ENCODE measurements at places on chromosomes 16 and 17.

GRCh38 chr16:67645397-67646121 is 615 bp downstream of the CARMIL2 start:
- DNase-seq = no peak

DNA sequence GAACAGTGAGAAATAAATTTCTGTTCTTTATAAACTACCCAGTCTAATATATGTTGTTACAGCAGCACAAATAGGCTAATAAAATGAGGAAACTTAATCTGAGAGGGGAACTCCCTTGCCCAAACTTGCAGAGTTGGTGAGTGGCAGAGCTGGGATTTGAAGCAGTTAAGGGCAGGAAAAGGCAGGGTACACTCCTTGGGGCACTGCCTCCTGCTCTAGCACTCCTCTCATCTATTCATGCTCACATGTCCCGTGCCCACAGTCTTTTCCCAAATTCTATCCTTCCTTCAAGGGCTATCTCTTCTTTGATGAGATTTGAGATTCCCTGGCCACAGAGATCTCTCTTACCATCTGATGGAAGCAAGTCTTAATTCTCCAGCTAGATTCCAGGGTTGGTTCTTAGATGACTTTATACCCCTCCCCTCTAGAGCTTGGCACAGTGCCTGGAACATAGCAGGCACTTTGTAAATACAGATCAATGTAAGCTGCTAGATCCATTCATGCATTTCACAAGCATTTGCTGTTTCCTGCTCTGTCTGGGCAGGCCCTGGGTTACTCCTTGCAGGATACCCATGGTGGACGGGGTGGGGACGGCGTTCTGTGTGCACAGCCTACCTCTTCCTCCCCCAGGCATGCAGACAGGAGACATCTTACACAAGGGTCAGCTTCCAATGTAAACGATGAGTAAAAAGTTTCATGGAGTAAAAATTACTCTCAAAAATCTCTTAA is 39.2 kb upstream of the ABCC12 start:
- DNase-seq = no peak

DNA sequence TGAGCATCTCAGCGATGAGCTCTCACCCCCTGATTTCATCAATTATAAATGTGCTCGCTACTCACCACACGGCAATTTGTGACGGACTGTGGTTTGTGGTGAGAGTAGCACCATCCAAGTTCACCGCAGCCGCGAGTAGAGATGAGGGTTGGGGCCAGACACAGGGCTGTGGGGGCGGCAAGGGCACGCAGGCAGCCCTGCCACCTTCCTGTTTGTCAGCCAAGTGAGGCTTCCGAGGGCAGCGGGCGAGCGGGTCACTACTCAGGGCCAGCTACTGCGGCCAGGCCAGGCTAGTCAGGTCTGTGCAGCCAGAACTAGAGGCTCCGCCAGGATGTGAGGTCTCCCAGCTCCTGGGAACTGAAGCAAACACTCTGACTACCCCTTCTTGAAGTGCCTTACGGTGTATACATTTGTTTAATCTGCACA is 39.6 kb upstream of the MEOX1 start:
- DNase-seq = no peak

- DNase-seq = no peak
Measured at GRCh38 chr17:7997186-7997585, 5.2 kb upstream of the GUCY2D start.

GRCh38 chr16:83953796-83954576 is 946 bp downstream of the OSGIN1 start:
- peak; percentile 68 for DNase-seq

GRCh38 chr16:29862383-29862883 is 593 bp downstream of the CDIPT start:
- no peak for DNase-seq

DNA sequence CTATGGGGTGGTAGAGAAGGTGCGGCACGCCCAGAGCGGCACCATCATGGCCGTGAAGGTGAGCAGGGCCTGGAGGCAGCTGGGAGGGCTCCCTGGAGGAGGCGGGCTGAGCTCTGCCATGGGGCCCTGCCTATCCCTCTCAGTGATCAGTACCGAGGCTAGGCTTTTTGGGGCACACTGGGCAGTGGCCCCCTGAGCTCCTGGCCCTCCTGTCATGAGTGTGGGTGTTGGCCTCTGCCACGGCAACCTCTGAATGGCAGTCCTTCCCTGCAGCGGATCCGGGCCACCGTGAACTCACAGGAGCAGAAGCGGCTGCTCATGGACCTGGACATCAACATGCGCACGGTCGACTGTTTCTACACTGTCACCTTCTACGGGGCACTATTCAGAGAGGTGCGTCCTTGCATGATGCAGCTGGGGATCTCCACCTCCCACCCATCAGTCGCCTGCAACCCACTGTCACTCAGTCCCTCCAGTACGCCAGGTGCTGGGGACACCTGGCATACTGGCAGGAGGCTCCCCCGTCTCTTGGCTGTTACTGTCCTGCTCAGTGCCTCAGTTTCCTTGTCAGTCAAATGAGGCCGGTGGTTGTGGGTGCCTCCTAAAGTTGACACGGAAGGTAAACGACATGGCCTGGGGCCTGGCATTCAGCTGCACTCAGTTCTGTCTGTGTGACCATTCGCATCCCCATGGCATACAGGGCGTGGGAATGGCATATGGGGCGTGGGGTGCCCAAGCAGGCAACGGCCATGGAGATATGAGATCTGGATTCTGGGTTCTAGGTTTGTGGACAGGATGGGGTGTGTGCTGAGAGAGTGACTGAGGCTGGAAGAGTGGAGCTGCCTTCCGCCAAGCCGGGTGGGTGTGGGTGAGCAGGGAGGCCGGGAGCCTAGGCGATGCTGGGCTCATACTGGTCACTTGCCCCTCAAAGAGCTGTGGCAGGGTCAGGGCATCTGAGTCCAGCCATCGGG is 16.4 kb downstream of the MAP2K3 start:
- peak; percentile 10 for DNase-seq

DNA sequence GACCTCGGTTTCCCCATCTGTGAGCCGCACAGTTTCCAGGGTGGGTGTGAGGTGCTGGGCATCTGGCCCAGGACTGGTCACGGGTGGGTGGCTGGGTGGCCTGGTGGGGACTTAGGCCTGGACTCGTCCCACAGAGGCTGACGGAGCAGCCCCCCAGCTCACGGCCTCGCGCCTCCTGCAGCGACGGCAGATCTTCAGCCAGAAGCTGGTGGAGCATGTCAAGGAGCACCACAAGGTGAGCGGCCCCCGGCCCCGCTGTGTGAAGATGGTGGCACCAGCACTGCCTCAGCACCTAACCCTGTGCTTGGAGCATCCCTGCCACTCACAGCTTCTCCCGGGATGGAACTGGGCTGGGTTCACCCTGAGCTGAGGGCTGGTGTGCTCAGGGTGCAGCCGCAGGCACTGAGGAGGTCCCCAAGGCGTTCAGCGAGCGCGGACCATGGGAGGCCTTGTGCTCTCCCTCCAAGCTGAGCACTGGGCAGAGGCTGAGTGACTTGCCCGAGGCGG is 2.4 kb downstream of the CDT1 start:
- no peak for DNase-seq

DNA sequence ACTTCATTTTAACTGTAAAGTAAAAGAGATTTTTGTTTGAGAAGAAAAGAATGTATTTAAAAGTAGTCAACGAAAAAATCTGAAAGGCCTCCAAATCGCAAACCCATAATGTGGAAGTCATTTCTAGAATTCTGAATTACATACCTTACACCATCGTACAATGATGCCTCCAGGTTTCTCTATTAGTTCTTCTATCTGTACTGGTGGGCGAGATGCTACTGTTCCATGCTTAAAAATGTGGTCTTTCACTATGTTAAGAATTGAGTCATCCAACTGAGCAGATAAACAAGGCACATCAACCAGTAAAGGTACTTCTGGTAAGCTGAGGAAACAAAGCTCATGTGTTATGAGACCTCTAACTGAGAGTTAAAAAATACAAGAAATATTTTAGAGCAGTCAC is 28.5 kb downstream of the CRLF3 start:
- DNase-seq = no peak

DNA sequence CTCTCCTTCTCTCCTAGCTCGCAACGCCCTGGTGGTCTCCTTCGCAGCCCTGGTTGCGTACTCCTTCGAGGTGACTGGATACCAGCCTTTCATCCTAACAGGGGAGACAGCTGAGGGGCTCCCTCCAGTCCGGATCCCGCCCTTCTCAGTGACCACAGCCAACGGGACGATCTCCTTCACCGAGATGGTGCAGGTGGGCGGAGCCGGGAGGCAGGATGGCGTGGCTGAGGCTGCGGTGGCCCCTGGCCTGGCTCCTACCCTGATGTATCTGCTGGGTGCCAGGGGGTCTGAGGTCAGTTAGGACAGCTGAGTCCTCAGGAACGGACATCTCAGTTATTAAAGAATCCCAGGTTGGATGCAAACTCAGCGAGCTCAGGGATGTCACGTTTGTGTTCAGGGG is 16.7 kb downstream of the SLC26A11 start:
- DNase-seq = no peak

GRCh38 chr17:246851-247421 is 65.5 kb upstream of the DOC2B start:
- no peak for DNase-seq

DNA sequence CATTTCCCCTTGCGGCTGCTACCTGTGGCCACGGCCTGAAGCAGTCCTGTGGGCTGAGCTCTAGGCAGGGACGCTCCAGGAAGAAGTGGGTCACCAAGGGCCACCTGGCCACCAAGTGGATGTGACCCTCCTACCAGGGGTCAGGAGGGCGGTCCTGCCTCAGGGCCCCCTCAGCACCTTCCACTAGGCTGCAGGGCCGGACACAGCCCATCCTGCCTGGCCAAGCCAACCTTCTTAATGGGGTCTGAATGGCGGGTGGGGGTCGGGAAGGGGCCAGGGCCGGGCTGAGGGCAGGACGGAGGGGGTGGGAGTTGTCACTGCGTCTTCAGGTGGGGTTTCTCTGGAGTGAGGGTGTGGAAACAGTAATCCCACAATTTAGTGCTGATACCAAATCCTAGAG is 13.2 kb upstream of the MLKL start:
- DNase-seq = no peak

- DNase-seq = peak; percentile 7
Measured at GRCh38 chr17:13619462-13619861, 17.7 kb upstream of the HS3ST3A1 start.

- no peak for DNase-seq
Measured at GRCh38 chr17:12911239-12911638, 106.6 kb downstream of the ELAC2 start.

GRCh38 chr16:29683543-29684090 is 4.6 kb downstream of the QPRT start:
- DNase-seq = no peak

DNA sequence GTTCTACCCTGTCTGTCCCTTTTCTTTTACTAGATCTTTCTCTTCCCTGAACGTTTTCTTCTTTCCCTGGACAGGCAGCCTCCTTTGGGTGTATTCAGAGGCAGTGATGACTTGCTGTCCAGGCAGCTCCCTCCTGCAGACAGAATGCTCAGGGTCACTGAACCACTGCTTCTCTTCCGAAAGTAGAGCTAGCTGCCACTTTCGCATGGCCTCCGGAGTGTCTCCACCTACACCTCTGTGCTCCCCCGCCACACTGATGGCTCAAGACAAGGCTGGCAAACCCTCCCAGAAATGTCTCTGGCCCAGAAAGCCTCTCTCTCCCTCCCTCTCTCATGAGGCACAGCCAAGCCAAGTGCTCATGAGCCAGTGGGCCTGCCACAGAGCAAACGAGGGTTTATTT is 207.8 kb downstream of the CDRT15L2 start:
- DNase-seq = no peak

- DNase-seq = no peak
Measured at GRCh38 chr16:7509963-7510601, 177.4 kb downstream of the RBFOX1 start.

- DNase-seq = peak; percentile 84
Measured at GRCh38 chr17:48593840-48594537, 410 bp upstream of the HOXB5 start.

GRCh38 chr16:25135254-25135878 is 23.8 kb downstream of the LCMT1 start:
- no peak for DNase-seq

- no peak for DNase-seq
Measured at GRCh38 chr16:69660166-69660565, 66.2 kb downstream of the NQO1 start.

DNA sequence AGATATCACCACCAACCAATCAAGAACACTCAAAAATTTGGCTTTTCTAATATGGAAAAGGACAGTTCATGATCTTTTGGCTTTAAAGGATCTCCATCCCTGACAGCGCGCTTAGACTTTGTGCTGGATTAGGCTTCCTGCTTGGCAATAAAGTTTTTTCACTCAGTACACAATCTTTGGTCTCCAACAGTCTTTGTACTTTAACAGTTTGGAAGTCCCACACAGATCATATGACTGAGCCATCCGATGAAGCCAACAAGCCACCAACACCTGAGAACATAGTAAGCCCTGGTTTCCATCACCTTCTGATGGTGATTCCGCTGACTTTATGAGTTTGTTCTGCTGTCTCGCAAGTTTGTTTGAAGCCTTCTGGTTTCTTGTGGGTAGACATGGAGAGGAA is 34.3 kb downstream of the SMURF2 start:
- no peak for DNase-seq

- no peak for DNase-seq
Measured at GRCh38 chr16:88465387-88465983, 12.4 kb downstream of the ZFPM1 start.

GRCh38 chr17:75652934-75653549 is 13.9 kb downstream of the RECQL5 start:
- DNase-seq = peak; percentile 71

DNA sequence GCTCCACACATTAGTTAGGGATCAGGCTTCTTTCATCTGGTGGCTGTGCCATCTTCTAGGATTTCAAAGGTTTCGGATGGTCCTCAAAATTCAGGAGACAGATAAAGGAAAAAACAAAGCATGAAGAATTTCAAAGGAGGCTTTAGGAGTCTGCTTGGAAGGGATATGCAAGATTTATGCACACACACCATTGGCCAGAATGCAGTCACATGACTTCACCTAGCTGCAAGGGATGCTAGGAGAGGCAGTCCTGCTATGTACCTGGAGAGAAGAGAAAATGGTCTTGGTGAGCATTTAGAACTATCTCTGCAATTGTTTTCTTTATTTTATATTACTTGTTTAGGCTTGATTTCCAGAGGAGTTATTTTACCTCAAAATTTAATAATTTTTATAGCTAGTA is 174.6 kb downstream of the PCTP start:
- no peak for DNase-seq

GRCh38 chr17:45977506-45977824 is 21.6 kb upstream of the STH start:
- peak; percentile 12 for DNase-seq

DNA sequence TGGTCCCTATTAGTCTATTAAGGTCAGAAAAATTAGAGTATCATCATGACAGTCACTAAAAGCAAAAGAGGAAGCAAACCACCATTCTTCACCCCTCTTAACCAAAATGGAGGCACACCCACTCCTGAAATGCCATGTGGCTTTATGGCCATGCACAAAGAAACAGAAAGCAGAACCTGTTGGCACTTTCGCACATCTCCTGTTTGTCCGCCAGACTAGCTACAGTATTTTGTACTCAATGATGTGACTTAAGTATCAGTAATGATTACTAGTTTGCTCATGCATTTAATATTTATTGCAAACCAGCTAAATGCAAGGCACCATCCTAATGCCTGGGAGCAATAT is 70.2 kb upstream of the GNAO1 start:
- DNase-seq = no peak

- DNase-seq = peak; percentile 73
Measured at GRCh38 chr16:30947859-30948666, 805 bp upstream of the ORAI3 start.
